NCI-H82 (cell line): ENCODE measurements at places on chromosomes 3 and 15.

DNA sequence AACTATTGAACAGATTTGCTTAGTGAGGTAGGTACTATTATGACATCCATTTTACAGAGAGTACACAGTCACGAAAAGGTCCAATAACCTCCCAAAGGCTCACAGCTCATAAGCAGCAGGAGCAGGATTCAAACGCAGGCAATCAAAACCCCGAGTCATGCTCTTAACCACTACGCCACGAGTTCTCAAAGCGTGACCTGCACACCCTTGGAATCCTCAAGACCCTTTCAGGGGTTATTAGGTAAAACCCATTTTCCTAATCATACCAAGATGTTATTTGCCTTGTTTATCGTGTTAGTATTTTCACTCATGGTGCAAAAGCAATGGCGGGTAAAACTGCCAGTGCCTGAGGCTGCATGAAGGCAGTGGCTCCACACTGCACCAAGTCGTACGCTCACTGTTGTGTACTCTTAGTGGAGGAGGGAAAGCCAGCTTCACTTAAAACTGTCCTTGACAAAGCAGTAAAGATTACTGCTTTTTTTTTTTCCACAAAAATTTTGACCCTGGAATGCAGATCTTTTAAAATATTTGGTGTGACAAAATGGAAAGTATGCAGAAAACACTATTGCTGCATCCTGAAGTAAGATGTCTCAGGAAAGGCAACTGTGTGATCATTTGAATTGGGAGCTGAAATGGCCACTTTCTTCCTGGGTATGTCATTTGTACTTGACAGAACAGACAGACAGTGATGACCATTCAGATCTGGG is 96.1 kb downstream of the IGF2BP2 start:
- peak; percentile 63 for DNase-seq

DNA sequence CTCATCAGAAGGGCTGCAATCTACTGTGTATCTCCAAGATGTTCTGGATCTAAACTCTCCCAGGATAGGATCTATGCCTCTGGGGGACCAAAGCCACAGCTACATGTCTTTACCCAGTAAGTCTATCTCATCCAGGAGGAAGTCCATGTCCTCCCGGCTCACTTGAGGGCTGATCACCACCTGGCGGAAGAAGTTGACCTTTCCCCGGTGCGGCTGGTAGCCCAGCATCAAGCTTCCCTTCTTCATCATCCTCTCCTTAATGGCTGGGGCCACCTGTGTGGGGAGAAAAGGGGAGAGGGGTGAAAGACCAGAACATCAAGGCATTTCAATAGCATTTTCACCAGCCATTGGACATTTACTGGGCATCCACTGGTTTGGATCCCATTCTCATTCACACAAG is 121.7 kb downstream of the TGFBR2 start:
- DNase-seq = no peak

GRCh38 chr15:51864408-51865056 is 35.1 kb downstream of the TMOD3 start:
- no peak for DNase-seq

DNA sequence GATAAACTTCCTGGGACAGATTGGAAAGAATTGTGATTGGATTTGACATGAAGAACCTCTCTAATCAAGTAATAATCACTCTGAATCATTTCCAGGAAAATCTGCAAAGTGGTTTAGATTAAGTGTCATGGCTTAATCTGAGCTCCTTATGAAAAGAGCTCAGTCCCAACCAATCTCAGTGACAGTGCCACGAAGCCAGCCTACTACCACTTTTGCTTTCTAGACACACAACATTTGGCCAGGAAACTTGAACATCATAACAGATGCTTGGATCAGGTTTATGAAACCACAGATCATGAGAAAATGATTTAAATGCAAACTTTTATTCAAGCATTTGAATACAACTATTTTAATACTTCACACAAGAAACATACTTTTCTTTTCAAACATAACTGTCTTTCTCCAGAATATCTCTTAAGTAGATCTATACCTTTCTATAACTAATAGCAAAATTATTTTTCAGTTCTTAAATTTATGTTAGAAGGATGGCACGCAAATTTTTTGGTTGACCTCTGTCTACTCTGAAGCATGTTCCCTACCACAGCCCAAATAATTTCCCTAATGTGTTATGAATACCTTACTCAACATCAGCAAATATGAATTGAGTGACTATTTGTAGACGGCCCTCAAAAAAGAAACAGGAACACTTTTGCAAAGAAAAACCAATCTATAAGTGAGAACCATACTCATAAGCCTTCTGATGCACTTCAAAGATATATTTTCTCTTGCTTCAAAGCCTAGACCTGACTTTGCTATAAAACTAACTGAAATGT is 495.0 kb upstream of the ZNF385D start:
- peak; percentile 67 for DNase-seq

DNA sequence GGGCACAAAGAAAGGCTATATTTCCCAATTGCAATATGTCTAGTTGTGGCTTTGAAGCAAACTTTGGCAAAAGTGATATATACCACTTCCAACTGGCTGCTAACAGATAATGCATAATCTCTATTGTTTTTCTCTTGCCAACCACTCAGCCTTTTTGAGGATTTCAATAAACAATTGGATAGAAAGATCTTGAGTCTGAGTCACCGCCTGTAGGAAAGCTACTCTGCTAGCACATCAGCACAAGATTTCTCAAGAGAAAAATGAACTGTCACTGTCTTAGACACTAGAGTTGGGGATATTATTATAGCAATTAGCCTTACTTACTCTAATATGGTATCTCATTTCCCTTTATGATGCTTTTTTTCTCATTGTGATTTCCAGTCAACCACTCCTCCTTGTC is 119.7 kb downstream of the SST start:
- no peak for DNase-seq

DNA sequence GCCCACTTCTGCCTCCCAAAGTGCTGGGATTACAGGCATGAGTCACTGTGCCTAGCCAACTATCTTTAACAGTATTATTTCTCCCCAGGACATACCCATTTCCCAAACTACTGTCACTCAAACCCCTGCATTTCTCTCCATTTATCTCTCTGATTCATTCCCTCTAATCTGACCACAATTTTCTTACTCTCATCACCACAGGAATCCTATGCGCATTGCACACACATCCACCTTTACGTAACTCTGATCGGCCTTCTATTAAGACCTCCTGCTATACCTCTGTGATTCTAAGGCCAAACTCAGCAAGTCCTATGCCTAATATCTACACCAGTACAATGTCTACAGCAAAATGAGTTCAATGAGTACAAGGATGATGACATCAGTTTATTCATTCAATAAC is 235.0 kb downstream of the ULK4 start:
- no peak for DNase-seq

- peak; percentile 10 for DNase-seq
These were observed 16.6 kb downstream of the NFKBIZ start for GRCh38 chr3:101865751-101866509.

DNA sequence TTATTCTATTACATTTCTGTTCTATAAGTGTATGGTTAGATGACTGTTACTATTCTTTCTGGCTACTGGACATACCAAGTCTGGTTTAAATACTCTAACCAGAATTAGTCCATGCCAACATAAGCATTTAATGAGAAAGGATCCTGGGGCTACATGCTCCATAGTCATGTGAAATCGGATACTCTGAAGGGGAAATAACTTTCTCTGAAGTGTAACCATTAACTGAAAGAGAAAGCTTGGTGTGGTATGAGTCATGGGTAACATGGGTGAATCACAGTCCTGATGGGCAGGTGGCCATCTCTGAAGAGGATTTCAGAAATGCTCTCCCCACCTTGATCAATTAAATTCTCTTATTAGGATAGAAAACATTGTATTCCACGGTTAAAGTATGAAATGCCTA is 69.4 kb downstream of the FHIT start:
- no peak for DNase-seq

DNA sequence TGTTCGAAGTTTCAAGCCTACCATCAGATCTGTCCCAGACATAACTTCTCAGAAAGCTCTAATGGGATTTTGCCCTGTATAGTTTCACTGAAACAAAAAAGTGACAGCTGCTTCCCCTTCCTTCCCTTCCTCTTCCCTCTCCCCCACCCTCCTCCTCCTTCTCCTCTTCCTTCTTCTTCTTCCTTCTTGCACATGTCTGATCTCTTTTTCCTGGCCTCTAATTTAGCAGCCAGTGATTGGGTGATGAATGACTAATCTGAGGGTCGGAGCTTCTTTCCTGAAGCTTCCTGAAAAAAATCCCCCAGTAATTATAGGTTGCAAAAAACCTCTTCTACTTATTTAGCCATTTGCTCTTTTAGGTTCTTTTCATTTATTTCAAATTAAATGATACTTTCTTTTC is 168.7 kb downstream of the POTEB3 start:
- DNase-seq = no peak

DNA sequence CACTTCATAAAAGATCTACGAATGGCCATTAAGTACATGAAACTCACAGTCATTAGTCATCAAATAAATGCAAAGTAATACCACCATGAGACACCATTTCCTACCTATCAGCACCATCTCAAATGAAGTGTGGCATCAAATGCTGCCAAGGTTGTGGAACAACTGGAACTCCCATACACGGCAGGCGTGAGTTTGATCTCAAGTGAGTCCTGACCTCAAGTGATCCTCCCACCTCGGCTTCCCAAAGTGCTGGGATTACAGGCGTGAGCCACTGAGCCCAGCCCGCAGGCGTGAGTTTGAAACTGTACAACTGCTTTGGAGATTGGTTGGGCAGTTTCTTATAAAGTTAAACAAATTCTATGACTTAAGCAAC is 28.8 kb upstream of the HDAC11 start:
- peak; percentile 69 for DNase-seq
